ENCODE measurements at places on chromosomes 5 and 9.

DNA sequence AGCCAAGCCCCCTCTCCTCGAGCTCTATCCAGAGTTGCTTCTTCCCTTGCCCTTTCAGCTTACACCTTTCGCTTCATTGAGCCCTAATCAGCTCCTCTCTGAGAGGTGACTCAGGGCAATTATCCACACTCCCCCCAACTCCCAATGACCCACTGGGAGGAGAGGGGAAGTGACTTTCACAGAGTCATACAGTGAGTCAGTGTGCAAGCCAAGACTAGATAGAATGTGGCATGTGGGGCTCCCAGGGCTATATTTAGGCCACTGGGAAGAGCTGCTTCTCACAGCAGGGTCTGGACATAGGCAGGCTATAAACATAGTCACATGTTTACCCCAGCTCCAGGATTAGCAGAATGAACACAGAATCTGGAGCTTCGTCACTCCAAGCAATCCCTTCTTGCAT lies 57.4 kb downstream of the NRG2 start:
- peak; percentile 44 for DNase-seq

DNA sequence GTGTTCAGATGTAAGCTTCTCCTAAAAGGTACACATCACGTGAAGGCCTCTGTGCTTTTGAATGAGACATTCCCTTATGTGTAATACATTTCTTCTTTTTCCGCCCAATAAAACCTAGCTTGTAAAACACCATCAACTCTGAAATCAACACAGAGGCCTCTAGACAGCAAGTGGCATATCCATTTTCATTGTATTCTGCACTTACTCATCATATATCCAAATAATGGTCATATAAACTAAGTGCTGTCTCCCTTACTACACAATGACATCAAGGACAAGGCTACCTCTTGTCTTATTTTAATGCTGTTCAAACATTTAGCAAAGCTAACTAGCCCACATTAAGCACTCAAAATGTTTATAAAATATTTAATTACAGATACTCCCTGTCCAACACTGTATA lies 108.5 kb downstream of the ELAVL2 start:
- no peak for DNase-seq

GRCh38 chr9:126097679-126098078 lies 228.9 kb upstream of the MVB12B start:
- no peak for DNase-seq

DNA sequence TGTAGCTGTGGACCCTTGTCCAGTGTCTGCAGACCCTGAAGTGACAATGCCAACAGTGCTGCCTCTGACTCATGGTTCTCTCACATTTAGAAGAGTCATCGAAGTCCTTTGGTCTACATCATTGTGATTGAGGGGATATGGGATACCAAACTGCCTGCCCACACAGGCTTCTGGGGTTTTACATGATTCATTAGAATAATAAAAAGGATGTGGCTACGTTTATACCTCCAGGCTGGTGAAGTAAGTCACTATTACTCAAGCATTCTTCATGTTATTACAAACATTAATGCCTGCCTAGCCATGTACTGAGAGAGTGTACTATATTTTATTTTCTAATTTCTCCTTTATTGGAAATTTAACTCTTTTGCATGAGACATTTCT lies 365.7 kb downstream of the SPATA31D1 start:
- DNase-seq: peak; percentile 75

- no peak for DNase-seq
These were observed 88.9 kb downstream of the CYFIP2 start for GRCh38 chr5:157354800-157355199.

Data from BJ (cell line).